ENCODE measurements at places on chromosomes 11 and 22. TPM values are rescaled to one million over a fixed set of nuclear protein-coding genes. Genes with fewer than 3 reads are reported as not detected.

- H3K27ac ChIP-seq = no peak overlapping the region
- no peak overlapping the region for H3K4me3 ChIP-seq
- no peaks in the 10 kb centered on the region for H3K36me3 ChIP-seq
- H3K4me1 ChIP-seq = peaks cover 17% of the 10 kb centered on the region
- no peak for DNase-seq
Observed at GRCh38 chr11:116472651-116473050, 300.1 kb downstream of the BUD13 start.

- H3K4me3 ChIP-seq = no peak overlapping the region
- H3K4me1 ChIP-seq = no peaks in the 10 kb centered on the region
- no peaks in the 10 kb centered on the region for H3K27me3 ChIP-seq
- no peak for DNase-seq
- H3K36me3 ChIP-seq = no peaks in the 10 kb centered on the region
- no peak overlapping the region for H3K27ac ChIP-seq
Observed at GRCh38 chr11:65806979-65807378, 20.1 kb downstream of the OVOL1 start.

DNA sequence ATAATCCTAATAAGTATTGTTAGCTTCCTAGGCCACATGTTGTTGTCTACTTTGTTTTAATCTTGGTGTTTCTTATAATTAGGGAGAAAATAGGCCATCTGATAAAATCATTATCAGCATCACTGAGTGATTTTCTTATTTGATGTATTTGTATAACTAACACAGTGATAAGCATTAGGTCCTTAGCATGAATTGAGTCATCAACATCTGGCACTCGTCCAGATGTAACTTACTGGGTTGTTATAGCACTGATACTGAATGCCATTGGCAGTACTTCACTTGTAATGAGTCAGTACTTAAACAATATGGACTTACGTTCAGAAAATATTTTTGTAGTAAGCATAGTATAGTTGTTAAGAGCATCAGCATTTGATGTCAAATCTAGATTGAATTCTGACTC, 16.2 kb downstream of the API5 start:
- H3K36me3 ChIP-seq = no peaks in the 10 kb centered on the region
- no peak for DNase-seq
- H3K4me3 ChIP-seq = no peak overlapping the region
- no peaks in the 10 kb centered on the region for H3K4me1 ChIP-seq

The OR10AG1 gene
- polyA plus RNA-seq = not detected

The SHISA8 gene
- polyA plus RNA-seq = not detected

DNA sequence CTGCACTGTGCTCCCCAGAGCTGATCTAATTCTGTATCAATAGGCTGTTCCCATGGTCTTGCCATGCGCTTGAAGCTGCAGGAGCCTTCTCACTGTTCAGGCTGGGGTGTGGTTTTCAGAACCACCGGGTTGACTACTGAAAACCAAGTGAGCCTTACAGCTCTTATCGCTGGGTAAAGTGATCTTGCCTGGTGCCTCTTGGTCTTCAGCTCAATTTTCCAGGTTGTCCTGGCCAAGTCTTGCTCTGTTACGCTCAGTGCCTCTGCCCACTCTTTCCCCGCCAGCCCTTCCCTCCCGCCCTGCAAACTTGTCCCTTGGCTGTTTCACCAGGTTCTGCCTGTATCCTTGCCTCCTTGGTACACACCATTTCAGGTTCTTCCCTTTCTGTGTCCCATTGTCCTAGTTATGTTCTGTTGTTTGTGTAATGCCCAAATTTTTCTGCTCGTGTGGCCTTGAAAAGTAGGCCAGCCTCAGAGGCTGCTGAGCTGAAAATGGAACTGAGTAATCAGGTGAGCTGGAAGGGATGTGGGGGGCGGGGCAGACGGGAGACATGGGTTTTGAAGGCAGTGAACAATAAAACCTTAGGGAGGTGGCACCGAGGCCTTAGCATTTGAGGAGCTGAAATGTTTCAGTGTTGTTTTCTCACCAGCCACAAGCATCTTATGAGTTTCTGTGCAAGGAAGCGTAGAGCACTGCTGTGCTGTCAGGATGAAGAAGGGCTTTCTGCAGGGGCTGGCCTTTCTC, 11.2 kb downstream of the PEX26 start:
- DNase-seq = no peak
- H3K27me3 ChIP-seq = no peaks in the 10 kb centered on the region
- H3K36me3 ChIP-seq = no peaks in the 10 kb centered on the region
- no peak overlapping the region for H3K27ac ChIP-seq

The TIGD3 gene
- 7.1 TPM for polyA plus RNA-seq

DNA sequence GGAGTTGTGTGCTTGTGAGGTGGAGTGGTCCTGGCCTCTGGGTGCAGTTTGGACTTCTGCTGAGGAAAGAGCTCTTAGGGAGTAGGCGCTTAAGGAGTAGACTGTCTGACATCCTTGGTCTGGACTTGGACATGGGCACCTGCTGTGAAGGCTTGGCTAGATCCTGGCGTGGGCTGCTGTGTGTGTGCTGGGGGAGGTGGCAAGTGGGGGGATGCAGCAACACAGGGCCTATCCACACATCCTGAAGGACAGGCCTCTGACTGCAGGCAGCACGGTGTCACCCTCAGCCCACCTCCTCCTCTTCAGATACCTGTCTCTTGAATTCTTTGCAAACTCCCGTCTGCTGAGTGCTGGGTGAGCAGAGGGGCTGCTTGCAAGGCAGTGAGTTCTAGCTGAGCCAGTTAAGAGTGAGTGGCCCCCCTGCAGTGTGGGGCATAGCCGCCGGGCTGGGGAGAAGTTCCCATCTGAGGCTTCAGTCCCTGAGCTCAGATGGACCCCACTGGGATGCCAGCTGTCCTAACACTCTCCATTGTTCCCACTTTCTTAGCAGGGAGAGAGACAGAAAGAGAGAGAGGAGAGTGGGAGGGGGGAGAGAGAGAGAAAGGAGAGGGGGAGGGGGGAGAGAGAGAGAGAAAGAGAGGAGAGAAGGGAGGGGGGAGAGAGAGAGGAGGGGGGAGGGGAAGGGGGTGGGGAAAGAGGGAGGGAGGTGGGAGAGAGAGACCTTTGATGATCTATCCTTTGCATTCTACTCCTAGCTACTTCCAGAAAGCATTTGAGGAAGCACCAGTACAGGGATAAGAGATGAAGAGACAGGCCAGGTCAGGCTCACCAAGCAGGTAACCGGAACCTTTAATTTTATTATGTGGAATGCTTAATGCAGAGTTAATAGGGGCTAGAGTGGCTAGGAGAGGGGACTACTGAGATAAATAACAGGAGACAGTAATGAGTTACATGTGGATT, 12.6 kb downstream of the SOX10 start:
- no peak overlapping the region for H3K27ac ChIP-seq
- H3K4me1 ChIP-seq = peaks cover 14% of the 10 kb centered on the region
- no peaks in the 10 kb centered on the region for H3K36me3 ChIP-seq
- H3K27me3 ChIP-seq = no peaks in the 10 kb centered on the region
- no peak overlapping the region for H3K4me3 ChIP-seq

The OR8I2 gene
- not detected for polyA plus RNA-seq

DNA sequence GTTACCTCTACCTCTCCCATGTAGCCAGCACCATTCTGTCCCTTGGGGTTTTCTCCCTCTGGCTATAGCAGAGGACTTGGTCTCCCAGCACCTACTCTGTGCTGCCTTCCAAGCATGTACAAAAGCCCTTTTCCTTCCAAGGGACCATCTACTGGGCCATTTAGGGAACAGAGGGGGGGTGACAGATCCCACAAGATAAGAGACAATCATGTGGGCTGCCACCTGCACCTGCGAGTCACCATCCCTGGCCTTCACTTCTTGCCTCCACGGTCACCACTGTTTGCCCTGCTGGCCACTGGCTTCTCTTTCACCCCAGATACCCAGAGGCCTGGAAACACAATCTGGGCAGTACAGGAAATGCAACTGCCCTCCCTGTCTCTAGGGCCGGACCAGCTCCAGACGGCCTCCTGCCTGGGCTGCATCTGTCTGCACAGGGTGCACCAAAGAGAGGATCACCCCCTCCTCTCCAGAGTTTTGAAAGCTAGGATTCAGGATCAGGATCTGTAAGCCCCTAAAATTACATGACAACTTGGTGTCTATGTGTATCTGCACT, 160.8 kb upstream of the NECTIN1 start:
- H3K36me3 ChIP-seq = no peaks in the 10 kb centered on the region
- H3K4me1 ChIP-seq = no peaks in the 10 kb centered on the region
- no peak overlapping the region for H3K27ac ChIP-seq
- DNase-seq = no peak
- no peaks in the 10 kb centered on the region for H3K27me3 ChIP-seq

- H3K4me3 ChIP-seq = no peak overlapping the region
- no peak overlapping the region for H3K27ac ChIP-seq
- H3K4me1 ChIP-seq = peaks cover 10% of the 10 kb centered on the region
- no peak for DNase-seq
Observed at GRCh38 chr11:76659672-76660532, 10.6 kb downstream of the LRRC32 start.
